ENCODE measurements at places on chromosomes 12 and 14.

DNA sequence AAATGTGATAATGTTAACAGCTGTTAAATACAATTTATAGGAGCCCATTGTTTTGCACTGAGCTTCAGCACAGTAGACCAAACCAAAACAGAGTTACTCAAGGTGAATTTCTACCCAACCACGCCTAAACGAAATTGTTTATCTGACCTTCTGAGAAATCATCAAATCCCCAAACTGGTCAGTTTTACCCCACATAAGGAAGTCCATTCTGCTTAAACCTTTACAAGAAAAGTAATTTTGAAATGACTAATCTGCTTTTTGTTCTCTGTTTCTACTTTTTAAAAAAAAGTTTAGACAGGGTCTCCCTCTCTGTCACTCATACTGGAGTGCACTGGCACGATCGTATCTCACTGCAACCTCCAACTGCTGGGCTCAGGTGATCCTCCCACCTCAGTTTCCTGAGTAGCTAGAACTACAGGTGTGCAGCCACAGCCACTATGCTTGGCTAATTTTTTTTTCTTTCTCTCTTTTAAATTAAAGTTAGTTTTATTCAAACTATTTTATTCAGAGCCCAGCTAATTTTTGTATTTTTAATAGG is 1.4 kb upstream of the RNF10 start:
- H3K27ac ChIP-seq = no peak overlapping the region
- no peaks in the 10 kb centered on the region for H3K36me3 ChIP-seq
- DNase-seq = no peak
- no peak overlapping the region for H3K4me3 ChIP-seq
- H3K27me3 ChIP-seq = no peaks in the 10 kb centered on the region
- H3K4me1 ChIP-seq = peaks cover 34% of the 10 kb centered on the region

DNA sequence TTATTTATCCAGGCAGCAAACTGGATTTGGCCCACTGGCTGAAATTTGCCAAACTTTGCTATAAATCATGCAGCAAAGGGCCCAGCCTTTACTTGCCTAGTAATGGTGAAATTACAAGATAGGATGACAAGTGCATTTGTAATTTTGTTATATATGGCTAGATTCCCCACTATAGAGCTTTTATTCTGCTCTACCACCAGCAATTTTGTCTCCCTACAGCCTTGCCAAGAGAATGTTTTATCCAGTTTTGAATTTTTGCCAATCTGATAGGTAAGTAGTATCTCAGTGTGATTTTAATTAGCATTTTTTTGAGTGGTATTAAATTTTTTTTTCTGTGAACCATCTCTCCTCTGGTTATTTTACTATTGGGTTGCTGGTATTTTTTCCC is 161.6 kb downstream of the SLC41A2 start:
- H3K4me1 ChIP-seq = no peaks in the 10 kb centered on the region
- no peaks in the 10 kb centered on the region for H3K36me3 ChIP-seq
- no peaks in the 10 kb centered on the region for H3K27me3 ChIP-seq
- no peak overlapping the region for H3K27ac ChIP-seq
- DNase-seq = no peak

- no peaks in the 10 kb centered on the region for H3K4me1 ChIP-seq
- no peak for DNase-seq
- no peaks in the 10 kb centered on the region for H3K27me3 ChIP-seq
- H3K4me3 ChIP-seq = no peak overlapping the region
- no peak overlapping the region for H3K27ac ChIP-seq
These were observed 62.3 kb upstream of the PPP1R12A start for GRCh38 chr12:79997096-79997791.

- no peak overlapping the region for H3K27ac ChIP-seq
- no peak for DNase-seq
- H3K27me3 ChIP-seq = no peaks in the 10 kb centered on the region
- H3K4me3 ChIP-seq = no peak overlapping the region
- H3K4me1 ChIP-seq = no peaks in the 10 kb centered on the region
- H3K36me3 ChIP-seq = no peaks in the 10 kb centered on the region
These were observed 340.1 kb downstream of the SNAPC1 start for GRCh38 chr14:62102349-62102725.

DNA sequence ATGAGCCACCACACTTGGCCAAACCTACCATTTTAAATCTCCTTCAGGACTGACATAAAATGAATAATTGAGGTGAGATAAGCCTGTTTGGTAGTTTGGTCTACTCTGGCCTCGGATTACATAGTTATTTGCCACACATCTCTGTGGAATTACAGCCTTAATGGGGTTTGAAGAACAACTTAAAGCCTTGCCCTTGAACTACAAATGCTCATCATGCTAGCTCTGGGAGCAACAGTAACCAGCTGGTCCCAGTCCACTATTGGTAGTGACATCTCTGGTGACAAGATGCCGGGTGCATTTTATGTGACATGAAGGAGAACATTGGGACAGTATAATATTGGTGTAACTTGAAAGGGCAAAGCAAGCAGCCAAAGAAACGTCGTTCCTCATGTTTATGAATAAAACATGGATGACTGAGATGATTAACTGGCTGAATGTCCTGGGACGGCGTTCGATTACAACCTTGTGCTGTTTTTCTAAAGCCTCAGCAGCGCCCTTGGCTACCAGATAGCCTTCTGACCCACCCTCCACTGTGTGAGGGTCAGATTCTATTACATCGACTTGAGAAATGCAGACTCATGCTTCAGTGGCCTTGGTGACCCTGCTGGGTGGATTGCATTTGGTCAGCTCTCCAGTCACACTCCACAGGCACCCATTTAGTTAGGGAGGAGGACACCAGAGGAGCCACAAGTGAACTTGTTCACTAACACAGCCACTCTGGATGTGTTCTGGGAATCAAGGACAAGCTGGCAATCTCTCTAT is 41.5 kb downstream of the BEST3 start:
- no peaks in the 10 kb centered on the region for H3K36me3 ChIP-seq
- H3K27ac ChIP-seq = no peak overlapping the region
- H3K27me3 ChIP-seq = no peaks in the 10 kb centered on the region
- DNase-seq = peak; percentile 50
- no peaks in the 10 kb centered on the region for H3K4me1 ChIP-seq
- H3K4me3 ChIP-seq = no peak overlapping the region

DNA sequence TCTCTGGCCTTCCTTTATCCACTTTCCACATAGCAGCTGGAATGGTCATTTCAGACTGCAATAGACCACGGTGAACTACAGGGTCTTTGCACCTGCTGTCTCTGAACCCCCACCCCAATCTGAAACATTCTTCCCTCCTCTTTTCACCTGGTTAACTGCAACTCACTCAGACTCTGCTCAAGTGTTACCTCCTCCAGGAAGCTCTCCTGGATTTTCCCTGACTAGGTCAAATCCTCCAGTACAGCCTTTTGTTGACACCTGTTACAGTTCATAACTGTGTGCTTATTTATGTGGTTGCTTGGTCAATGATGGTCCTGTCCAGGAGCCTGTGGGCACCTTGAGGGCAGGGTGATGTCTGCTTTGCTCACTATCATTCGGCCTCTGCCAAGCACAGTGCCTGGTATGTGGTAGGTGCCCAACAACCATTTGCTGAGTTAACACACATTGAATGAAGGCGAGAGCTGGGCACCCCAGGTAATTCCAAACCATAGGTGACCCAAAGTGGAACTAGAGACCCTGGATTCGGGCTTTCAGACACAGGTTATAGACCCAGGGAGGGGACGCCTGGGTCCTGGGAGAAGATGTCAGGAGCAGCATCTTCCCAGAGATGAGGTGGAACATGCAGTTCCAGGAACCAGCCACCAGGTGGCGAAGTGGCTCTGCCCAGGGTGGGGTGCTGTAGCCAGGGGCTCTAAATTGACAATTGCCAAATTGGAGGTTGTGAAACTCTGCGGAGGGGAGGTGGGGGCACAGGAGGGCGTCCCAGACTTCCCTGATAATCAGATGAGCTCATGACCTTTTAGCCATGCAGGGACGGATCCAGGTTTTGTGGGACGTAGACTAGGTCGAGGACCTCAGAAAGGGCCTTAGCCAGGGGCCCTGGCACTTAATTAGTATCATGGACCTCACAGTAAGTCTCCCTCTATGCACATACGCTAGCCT is 28.1 kb downstream of the TRPV4 start:
- peaks cover 11% of the 10 kb centered on the region for H3K36me3 ChIP-seq
- DNase-seq = peak; percentile 64
- H3K4me3 ChIP-seq = no peak overlapping the region
- no peak overlapping the region for H3K27ac ChIP-seq
- no peaks in the 10 kb centered on the region for H3K27me3 ChIP-seq

GRCh38 chr14:64713677-64714076 is 9.5 kb downstream of the PLEKHG3 start:
- H3K27me3 ChIP-seq = no peaks in the 10 kb centered on the region
- peaks cover 57% of the 10 kb centered on the region for H3K4me1 ChIP-seq
- H3K4me3 ChIP-seq = no peak overlapping the region
- H3K36me3 ChIP-seq = no peaks in the 10 kb centered on the region
- no peak for DNase-seq
- no peak overlapping the region for H3K27ac ChIP-seq

- H3K36me3 ChIP-seq = no peaks in the 10 kb centered on the region
- DNase-seq = no peak
- H3K4me3 ChIP-seq = no peak overlapping the region
- no peaks in the 10 kb centered on the region for H3K27me3 ChIP-seq
- H3K27ac ChIP-seq = no peak overlapping the region
These were observed 259.6 kb downstream of the CCER1 start for GRCh38 chr12:90695415-90695814.

DNA sequence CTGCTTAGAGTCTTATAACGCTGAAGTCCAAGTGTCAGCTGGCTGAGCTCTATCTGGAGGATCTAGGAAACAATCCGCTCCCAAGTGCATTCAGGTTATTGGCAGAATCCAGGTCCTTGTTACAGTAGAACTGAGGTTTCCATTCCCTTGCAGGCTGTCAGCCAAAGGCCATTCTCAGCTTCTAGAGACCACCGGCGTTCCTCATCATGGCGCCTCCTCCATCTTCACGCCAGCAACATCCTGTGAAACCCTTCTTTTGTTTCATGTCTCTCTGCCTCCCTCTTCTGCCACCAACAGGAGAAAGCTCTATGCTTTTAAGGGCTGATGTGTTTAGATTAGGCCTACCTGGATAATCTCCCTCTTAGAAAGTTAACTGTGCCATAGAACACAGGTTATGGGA is 133.0 kb upstream of the RASSF8 start:
- no peak overlapping the region for H3K27ac ChIP-seq
- H3K4me1 ChIP-seq = no peaks in the 10 kb centered on the region
- H3K4me3 ChIP-seq = no peak overlapping the region
- H3K36me3 ChIP-seq = no peaks in the 10 kb centered on the region

DNA sequence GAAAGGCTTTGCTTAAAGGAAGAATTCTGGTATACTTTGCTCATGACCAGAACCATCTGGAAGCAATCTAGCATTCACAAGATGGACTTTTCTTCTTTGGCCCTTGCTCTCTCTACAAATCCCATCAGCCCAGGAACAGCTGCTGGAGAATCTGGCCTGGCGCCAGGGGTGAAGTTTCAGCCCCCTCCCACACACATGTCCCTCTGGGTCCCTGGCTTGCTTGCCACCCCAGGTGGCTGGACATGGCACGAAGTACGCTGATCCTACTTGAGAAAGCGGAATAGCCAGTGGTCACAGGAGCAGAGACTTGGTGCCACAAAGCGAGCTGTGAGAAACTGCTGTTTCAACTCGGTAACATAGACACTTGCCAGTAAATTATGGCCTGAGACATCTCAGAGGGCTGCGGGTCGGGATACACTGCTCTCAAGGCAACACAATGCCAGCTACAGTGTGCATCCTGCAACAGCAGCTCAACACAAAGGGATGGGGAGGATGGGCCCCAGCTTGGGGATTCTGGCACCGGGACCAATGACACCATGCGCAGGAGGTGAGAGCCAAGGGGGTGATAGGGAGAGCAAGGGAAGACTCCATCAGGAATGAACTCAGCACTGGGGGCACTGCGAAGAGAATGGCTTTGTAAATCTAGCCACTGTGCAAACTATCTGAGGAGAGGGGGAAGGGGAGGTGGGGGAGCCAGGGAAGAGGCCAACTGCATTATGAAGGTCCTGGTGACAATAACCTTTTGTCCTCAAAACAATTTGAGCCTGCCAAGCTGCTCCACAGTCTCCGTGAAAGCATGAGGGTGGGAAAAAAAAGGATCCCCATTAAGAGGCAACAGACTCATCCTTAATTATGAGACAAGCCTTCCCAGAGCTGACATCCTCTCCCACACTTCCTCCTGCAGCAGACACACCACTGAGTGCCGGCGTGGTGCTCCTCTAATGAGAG is 219.9 kb downstream of the PPM1H start:
- DNase-seq = no peak
- H3K4me3 ChIP-seq = no peak overlapping the region
- no peak overlapping the region for H3K27ac ChIP-seq
- H3K36me3 ChIP-seq = no peaks in the 10 kb centered on the region

- no peak overlapping the region for H3K27ac ChIP-seq
- H3K36me3 ChIP-seq = no peaks in the 10 kb centered on the region
- H3K4me1 ChIP-seq = no peaks in the 10 kb centered on the region
- DNase-seq = no peak
- no peak overlapping the region for H3K4me3 ChIP-seq
These were observed 41.6 kb downstream of the LRRC74A start for GRCh38 chr14:76867516-76868453.

DNA sequence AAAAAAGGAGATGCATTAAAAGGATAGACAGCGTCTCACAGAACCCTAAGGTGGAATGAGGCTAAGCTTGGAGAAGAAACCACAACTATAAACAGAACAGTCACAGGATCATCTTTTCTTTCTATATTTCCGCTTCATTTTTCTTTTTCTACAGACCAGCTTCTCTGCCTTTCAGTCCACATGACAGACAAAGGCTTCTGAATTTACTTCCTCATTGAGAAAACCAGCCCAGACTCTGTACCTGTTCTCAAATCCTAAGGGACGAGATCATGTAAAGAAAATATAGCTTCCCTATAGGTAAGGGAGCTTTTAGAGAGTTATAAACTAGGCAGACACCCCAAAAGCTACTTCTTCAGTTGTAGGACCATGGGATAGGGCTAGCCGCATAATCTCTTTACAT is 17.4 kb downstream of the SGPP1 start:
- no peak overlapping the region for H3K4me3 ChIP-seq
- DNase-seq = no peak
- no peaks in the 10 kb centered on the region for H3K36me3 ChIP-seq
- no peaks in the 10 kb centered on the region for H3K27me3 ChIP-seq

- no peak overlapping the region for H3K27ac ChIP-seq
- no peaks in the 10 kb centered on the region for H3K27me3 ChIP-seq
- no peaks in the 10 kb centered on the region for H3K36me3 ChIP-seq
- DNase-seq = no peak
These were observed 8.7 kb upstream of the TCL1A start for GRCh38 chr14:95722525-95723190.

- no peak overlapping the region for H3K27ac ChIP-seq
- no peaks in the 10 kb centered on the region for H3K4me1 ChIP-seq
- H3K36me3 ChIP-seq = no peaks in the 10 kb centered on the region
- no peaks in the 10 kb centered on the region for H3K27me3 ChIP-seq
These were observed 558.6 kb downstream of the DIO2 start for GRCh38 chr14:79652513-79653307.
